ENCODE measurements at places on chromosomes 12 and 14. TPM values are rescaled to one million over a fixed set of nuclear protein-coding genes. Genes with fewer than 3 reads are reported as not detected.

Gene PAPLN
- polyA plus RNA-seq: 2.9 TPM

DNA sequence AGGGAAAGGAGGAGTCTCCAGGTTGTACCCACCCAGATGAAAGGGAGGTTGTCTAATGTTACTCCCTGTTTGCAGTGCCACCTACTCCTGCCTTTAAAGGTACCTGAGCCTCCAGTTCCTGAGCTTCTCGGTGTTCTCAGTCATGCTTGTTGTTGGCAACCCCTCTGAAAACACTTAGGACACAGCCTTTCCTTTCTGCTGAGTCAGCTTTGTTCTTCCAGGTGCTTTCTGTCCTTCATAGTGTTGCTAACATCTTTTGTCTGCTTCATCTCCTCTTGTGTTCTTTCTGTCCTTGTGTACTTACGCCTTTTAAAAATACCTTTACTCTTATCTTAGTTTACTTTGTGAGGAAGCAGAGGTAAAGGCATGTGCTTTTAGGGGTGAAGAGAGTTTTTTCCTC is 97.0 kb upstream of the NEDD1 start:
- no peak overlapping the region for H3K27ac ChIP-seq
- no peak overlapping the region for H3K4me3 ChIP-seq
- H3K36me3 ChIP-seq: no peaks in the 10 kb centered on the region

DNA sequence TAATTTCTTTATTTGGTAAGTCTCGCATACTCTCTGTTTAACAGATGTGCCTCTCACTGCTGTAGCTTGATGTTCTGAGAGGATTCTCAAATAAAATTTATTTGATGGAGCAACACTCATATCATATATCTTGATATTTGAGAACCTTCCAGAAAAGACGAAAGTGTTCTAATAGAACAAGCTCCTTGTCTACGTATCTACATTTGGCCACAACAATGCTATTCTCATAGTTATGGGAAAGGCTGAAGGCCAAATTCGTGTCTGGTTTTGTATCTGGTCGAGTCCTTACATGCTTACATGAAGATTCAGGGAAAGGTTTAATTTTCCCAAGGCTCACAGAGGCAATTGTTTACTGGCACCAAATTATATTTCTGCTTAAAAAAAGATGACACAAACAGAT is 186.7 kb upstream of the SLC38A2 start:
- no peak overlapping the region for H3K27ac ChIP-seq
- no peaks in the 10 kb centered on the region for H3K36me3 ChIP-seq
- H3K27me3 ChIP-seq: no peaks in the 10 kb centered on the region
- no peak overlapping the region for H3K4me3 ChIP-seq

DNA sequence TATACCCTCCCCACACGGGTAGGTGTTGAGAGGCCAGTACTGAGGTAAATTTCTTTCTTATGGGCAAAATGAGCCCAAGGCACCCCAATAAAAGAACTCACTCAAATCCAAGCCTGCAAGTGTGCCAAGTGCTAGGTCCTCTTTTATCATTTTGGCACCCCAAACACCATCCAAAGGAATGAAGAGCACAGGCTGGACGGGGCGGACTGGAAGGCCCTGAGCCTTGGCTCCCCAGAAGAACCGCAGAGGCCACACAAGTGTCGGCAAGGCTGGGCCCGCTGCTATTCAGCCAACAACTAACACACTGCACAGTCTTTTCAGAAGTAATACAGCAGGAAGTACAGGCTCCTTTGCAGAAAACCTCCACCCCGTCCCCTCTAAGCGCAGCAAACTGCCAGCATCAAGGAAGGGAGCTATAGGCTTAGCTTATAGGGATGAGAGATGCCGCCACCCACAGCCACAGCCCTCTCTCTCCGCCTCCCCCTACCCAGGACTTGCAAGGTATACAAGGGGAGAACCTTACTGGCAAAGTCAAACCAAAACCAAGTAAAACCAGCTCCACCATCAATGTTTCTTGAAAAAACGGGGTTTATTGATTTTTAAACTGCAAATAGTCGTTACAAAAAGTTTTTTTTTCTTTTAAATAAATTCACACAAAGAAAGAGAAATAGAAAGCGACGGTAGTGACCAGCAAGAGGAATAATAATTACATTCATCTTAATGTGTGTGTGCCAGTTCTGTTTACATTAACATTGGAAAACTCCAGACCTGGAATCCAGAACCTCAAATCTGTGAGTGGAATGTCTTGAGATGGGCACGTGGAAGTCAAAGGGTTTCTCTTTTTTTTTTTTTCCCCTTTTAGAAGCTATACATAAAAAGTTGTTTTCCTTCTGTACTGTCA is 5.5 kb downstream of the ZFP36L1 start:
- H3K4me3 ChIP-seq: no peak overlapping the region
- peaks cover 12% of the 10 kb centered on the region for H3K36me3 ChIP-seq
- H3K27ac ChIP-seq: no peak overlapping the region
- DNase-seq: peak; percentile 67
- no peaks in the 10 kb centered on the region for H3K27me3 ChIP-seq

DNA sequence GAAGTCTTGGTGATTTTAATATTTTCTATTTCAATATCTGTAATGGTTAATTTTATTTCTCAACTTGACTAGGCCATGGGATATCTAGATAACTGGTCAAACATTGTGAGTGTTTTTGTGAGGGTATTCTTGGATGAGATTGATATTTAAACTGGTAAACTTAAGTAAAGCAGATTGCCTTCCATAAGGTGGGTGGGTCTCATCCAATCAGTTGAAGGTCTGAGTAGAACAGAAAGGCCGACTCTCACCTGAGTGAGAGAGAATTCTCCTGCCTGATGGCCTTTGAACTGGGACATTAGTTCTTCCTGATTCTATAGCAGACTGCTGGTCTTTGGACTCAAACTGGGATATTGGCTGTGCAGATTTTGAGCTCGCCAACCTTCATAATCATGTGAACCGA is 36.3 kb downstream of the OTOGL start:
- H3K4me1 ChIP-seq: no peaks in the 10 kb centered on the region
- no peak overlapping the region for H3K4me3 ChIP-seq
- DNase-seq: no peak
- H3K27ac ChIP-seq: no peak overlapping the region

- H3K4me3 ChIP-seq: no peak overlapping the region
- H3K27me3 ChIP-seq: no peaks in the 10 kb centered on the region
- H3K4me1 ChIP-seq: no peaks in the 10 kb centered on the region
- no peak overlapping the region for H3K27ac ChIP-seq
- H3K36me3 ChIP-seq: no peaks in the 10 kb centered on the region
Observed at GRCh38 chr12:51777973-51778372, 70.5 kb downstream of the FIGNL2 start.

DNA sequence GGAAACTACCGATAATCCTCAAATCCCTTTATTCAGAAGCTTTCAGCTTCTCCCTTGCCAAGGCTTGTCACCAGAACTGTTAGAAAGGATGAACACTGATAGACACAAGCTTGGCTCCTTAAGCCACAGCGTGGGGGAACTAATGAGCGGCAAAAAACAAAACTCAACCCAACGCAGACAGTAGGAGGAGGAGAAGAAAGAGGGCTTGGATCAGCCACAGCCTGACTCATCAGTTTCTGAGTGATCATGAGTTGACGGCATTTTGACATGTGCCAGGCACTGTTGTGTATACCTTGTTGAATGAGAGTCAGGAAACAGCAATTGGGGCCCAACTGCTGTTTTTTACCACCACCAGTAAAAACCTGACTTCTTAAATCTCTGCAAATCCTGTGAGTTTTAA is 23.7 kb downstream of the PLXNC1 start:
- H3K4me1 ChIP-seq: no peaks in the 10 kb centered on the region
- H3K27me3 ChIP-seq: peaks cover 4% of the 10 kb centered on the region
- H3K4me3 ChIP-seq: no peak overlapping the region
- no peak for DNase-seq
- H3K27ac ChIP-seq: no peak overlapping the region
- H3K36me3 ChIP-seq: no peaks in the 10 kb centered on the region

GRCh38 chr12:116606397-116606796 is 47.2 kb downstream of the MAP1LC3B2 start:
- no peak overlapping the region for H3K27ac ChIP-seq
- peaks cover 6% of the 10 kb centered on the region for H3K4me1 ChIP-seq
- H3K36me3 ChIP-seq: no peaks in the 10 kb centered on the region
- H3K4me3 ChIP-seq: no peak overlapping the region
- H3K27me3 ChIP-seq: no peaks in the 10 kb centered on the region
- no peak for DNase-seq

Gene LIMA1
- polyA plus RNA-seq: 25.0 TPM

Gene CMKLR1
- polyA plus RNA-seq: 4.4 TPM

- H3K36me3 ChIP-seq: peaks cover 35% of the 10 kb centered on the region
- no peak overlapping the region for H3K27ac ChIP-seq
- no peak overlapping the region for H3K4me3 ChIP-seq
- peaks cover 2% of the 10 kb centered on the region for H3K4me1 ChIP-seq
Observed at GRCh38 chr14:90273532-90273931, 17.2 kb downstream of the PSMC1 start.

Gene ZFHX2
- 0.50 TPM for polyA plus RNA-seq

Gene CCDC177
- not detected for polyA plus RNA-seq

GRCh38 chr14:22888662-22889061 is 5.6 kb downstream of the REM2 start:
- no peaks in the 10 kb centered on the region for H3K4me1 ChIP-seq
- no peak for DNase-seq
- no peak overlapping the region for H3K4me3 ChIP-seq
- H3K27ac ChIP-seq: no peak overlapping the region
- H3K27me3 ChIP-seq: no peaks in the 10 kb centered on the region

DNA sequence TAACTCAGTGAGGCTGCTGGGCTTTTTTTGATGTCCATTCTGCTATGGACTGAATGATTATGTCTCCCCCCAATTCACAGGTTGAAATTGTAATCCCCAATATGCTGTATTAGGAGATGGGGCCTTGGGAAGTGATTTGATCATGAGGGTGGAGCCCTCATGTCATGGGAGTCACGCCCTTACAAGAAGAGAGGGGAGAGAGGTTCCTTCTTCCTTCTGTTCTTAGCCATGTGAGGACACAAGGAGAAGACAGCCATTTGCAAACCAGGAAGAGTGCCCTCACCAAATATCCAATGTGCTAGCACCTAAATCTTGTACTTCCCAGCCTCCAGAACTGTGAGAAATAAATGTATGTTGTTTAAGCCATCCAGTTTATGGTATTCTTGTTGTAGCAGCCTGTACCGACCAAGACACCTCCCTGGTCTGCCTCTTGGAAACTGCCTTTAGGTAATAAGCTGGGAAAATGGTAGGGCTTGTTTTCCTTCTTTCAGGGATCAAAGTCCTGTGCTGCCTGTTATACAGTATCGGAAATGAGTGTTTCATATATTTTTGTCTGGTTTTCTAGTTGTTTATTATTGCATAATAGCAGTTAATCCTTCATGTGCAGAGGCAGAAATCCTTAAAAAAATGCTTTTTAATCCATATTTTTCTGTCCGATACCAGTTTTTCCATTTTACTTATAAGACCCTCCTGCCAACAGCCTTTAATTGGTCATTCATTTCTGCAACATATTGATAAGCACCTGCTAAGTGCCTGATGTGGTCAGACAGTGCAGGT is 16.3 kb downstream of the BORCS5 start:
- H3K4me3 ChIP-seq: no peak overlapping the region
- H3K27ac ChIP-seq: no peak overlapping the region
- no peaks in the 10 kb centered on the region for H3K27me3 ChIP-seq
- no peak for DNase-seq
- no peaks in the 10 kb centered on the region for H3K4me1 ChIP-seq
- H3K36me3 ChIP-seq: no peaks in the 10 kb centered on the region

DNA sequence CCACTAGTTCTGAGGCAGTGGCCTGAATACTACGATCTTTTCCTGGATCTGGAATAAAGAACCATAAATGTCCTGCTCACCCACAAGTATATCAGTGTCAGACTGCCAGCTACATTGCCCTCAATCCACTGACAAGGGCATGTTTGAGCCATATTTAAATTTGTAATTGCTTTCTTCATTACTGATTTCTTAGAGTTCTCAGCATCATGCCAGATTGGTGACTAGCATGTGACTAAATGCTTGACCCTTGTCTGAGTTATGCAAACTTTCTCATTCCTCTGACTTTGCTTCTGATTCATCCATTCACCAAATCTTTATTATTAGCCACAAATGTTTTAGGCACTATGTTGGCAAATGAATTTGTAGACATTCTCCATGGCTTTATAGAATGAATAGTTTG is 143.6 kb upstream of the SLC16A7 start:
- H3K4me3 ChIP-seq: no peak overlapping the region
- no peaks in the 10 kb centered on the region for H3K4me1 ChIP-seq
- H3K27ac ChIP-seq: no peak overlapping the region
- H3K36me3 ChIP-seq: no peaks in the 10 kb centered on the region
- no peak for DNase-seq

GRCh38 chr12:131732996-131733615 is 22.2 kb downstream of the SFSWAP start:
- no peak overlapping the region for H3K27ac ChIP-seq
- H3K4me1 ChIP-seq: no peaks in the 10 kb centered on the region
- DNase-seq: no peak
- H3K4me3 ChIP-seq: no peak overlapping the region
- peaks cover 69% of the 10 kb centered on the region for H3K36me3 ChIP-seq
- H3K27me3 ChIP-seq: no peaks in the 10 kb centered on the region

Gene BCL11B
- polyA plus RNA-seq: 0.20 TPM

- H3K27ac ChIP-seq: peak overlapping the region; percentile 94
- H3K27me3 ChIP-seq: no peaks in the 10 kb centered on the region
- peak overlapping the region; percentile 82 for H3K4me3 ChIP-seq
- H3K4me1 ChIP-seq: peaks cover 48% of the 10 kb centered on the region
- DNase-seq: peak; percentile 71
- H3K36me3 ChIP-seq: no peaks in the 10 kb centered on the region
Observed at GRCh38 chr14:68977718-68978171, 1.4 kb downstream of the ACTN1 start.

- no peak overlapping the region for H3K27ac ChIP-seq
- no peaks in the 10 kb centered on the region for H3K36me3 ChIP-seq
- H3K4me1 ChIP-seq: peaks cover 13% of the 10 kb centered on the region
- DNase-seq: no peak
Observed at GRCh38 chr12:46553911-46554310, 181.3 kb upstream of the SLC38A2 start.

Gene LBHD2
- 0.08 TPM for polyA plus RNA-seq

- peak overlapping the region; percentile 94 for H3K27ac ChIP-seq
- H3K4me3 ChIP-seq: peak overlapping the region; percentile 55
- H3K36me3 ChIP-seq: no peaks in the 10 kb centered on the region
- peaks cover 37% of the 10 kb centered on the region for H3K4me1 ChIP-seq
Observed at GRCh38 chr12:14774074-14774905, 29.0 kb downstream of the WBP11 start.

DNA sequence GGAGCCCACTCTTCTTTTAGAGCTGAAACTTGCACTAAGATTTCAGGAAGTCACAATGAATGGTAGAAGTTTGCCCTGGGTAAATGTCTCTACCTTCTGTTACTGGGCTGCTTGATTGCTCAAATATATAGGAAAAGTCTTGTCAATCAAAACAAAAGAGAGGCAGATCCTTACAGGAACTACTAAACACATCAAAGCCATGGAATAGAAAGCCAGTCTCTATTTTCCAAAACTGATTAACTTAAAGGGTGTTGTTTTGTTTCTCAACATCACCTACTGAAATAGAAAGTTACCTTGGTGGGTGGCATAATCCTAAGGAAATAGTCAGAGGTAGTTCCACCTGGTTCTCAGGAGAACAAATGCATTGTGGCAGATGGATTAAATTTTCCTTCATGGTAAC is at the start of gene GPHB5:
TSS of gene GPHB5 (minus strand) at position 101 of the 400 bp plus-strand sequence. CDS start 1,086 bp downstream, outside the sequence.
- no peak for DNase-seq
- H3K4me1 ChIP-seq: no peaks in the 10 kb centered on the region

All from lung (tissue), 17 donors.